ENCODE measurements at places on chromosomes 5 and 9.

- no peak for DNase-seq
Observed at GRCh38 chr9:133578524-133579441, 30.4 kb downstream of the FAM163B start.

DNA sequence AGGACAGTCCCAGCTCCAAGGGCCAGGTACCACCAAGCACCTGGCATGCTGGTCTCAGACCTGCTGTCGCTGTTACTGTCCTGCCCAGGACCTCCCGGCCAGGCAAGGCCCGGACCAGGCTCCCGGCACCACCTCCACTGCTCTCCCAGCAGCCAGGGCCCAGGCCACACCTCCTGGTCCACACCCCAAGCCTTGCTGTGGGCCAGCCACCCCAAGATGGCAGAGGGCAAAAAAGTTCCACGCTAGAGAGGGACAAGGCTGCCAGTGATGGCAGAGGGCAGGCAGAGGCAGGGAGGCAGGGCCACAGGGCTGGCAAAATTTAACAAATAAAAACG lies 1.1 kb downstream of the DNLZ start:
- no peak for DNase-seq

- DNase-seq: no peak
Observed at GRCh38 chr5:144634138-144634537, 463.5 kb downstream of the KCTD16 start.

- DNase-seq: no peak
Observed at GRCh38 chr5:1840741-1841521, 39.7 kb downstream of the NDUFS6 start.

DNA sequence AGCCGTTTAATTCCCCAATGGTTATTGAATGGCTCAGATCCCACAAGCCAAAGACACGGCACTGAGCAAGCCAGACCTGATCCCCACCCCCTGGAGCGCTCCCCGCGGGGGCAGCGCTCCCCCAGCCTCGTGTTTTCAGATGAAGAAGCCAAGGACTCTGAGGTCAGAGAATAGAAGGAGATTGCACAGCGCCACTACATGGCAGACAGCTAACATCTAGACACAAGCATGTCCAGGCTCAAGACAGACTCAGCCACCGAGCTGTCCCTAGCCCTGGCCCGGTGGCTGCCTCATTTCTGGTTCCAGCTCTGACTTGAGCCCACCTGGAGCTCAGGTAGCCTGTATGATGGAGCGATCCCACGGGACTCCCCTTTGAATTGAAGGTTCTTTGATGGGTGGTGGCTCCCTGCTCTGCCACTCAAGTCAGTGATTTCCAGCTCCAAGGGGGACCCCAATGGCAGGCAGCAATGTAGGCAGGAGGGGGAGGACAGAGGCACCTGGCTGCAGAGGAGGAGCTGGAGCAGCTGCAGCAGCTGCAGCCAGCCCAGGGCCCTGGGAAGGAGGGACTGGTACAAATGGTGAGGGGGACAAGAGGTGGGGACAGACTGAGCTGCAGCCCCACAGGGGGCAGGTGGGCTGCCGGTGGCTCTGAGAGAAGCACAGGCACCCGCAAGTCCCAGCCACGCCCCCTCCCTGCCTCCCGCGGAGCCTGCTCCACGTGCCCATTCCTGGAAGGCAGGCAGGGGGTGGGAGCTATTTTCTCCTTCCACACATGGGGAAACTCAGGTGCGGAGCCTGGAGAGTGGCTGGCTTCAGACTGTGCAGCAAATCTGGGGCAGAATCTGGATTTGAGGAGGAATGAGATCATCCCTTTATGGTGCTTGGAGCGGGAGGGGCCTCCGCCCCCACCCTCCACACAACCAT lies 40.2 kb downstream of the NTNG2 start:
- no peak for DNase-seq

DNA sequence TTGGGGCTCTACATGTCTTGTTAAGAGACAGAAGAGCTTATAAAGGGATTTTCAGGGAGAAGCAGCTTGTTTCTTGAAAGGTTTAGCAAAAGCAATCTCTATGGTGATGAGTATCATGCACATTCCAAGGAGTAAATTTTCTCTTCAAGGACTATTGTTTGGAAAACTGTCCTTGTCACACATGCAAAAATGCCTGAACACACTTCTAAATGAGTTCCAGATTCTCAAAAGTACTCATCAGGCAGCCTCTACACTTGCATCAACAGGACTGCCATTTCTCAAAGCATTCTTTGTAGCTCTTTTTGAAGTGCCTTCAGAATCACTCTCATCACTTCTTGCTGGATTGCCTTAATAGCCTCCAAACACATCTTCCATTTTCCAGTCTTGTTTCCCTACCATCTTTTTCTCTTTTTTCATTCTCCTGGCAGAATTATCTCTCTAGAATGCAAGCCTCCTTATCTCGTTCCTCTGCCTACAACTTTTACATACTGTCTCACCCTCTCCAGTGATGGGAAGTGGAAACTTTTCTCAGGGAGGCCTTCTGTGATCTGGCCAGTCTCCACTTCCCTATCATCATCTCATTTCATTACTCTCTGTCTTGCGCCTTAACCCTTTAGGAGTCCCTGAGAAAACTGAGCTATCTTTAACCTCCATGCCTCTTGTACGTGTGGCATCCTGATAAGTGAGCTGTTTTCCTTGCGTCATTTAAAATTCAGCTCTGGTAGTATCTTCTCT lies 631.5 kb upstream of the TLE4 start:
- no peak for DNase-seq

GRCh38 chr9:109817846-109818472 lies 38.0 kb downstream of the PALM2AKAP2 start:
- peak; percentile 88 for DNase-seq

- DNase-seq: no peak
Observed at GRCh38 chr5:109177782-109178181, 232.0 kb downstream of the PJA2 start.

- no peak for DNase-seq
Observed at GRCh38 chr9:129908906-129909305, 73.6 kb downstream of the USP20 start.

- DNase-seq: no peak
Observed at GRCh38 chr5:144680711-144681110, 510.0 kb downstream of the KCTD16 start.

DNA sequence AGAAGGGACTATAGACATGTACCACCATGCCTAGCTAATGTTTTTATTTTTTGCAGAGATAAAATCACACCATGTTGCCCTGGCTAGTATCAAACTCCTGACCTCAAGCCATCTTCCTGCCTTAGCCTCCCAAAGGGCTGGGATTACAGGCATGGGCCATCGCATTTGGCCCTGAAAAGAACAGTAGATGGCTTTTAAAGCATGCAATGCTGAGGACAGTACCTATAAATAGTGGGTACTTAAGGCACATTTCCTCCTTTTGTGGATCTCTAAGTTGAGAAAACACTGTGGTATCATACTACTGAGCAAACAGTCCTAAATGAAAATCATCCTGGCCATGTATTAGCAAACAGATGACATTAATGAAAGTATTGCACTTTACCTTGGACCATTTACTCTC lies 119.4 kb downstream of the TTC39B start:
- DNase-seq: no peak

DNA sequence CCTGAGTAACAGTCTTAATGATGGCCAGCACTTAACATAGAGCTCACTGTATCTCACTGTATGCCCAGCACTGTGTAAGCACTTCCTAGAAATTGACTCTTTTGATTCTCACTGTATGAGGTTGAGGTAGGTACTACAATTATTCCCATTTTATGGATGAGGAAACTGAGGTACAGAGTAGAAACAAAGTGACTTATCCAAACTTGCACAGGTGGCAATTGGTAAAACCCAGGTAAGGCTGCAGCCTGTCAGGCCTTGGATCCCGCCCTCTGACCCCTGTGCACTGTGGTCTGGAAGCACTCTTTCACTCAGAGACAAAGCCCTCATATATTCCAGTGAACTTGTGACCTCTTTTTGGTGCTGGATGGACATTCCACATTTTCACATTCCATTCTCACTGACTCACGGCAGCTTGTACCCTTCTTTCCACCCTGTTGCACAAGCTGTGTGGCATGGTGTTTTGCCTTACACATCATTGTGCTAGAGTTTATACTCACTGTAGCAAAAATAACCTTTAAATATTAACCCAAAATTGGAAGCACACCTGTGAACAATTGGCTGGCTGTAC lies 21.7 kb downstream of the ANKRD55 start:
- DNase-seq: peak; percentile 78

DNA sequence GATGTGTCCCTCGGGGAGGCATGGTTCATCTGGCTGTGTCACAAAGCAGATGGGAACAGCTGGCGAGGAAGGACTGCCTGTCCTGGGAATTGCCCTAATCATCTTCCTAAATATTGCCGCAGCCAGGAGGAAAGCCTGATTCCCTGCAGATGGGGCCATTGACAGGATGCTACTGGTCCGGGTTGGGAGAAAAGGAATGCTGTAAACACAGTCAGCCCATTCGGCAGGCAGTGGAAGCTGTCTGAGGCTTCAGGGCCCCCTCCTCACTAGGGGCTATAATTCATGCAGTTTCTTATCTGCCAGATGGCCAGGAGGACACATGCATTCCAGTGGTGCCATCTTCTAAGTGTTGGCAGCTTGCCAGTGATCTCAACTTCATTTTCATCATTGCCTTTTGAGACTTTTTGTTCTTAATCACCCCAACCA lies 110.3 kb downstream of the KCNIP1 start:
- DNase-seq: no peak

GRCh38 chr5:131282235-131282634 lies 18.4 kb downstream of the CDC42SE2 start:
- no peak for DNase-seq

Data from BJ (cell line).